ENCODE measurements at places on chromosomes 6 and 20.

- DNase-seq = no peak
Measured at GRCh38 chr6:150517175-150517574, 82.5 kb upstream of the PLEKHG1 start.

GRCh38 chr20:16701296-16701695 lies 28.5 kb upstream of the SNRPB2 start:
- no peak for DNase-seq

DNA sequence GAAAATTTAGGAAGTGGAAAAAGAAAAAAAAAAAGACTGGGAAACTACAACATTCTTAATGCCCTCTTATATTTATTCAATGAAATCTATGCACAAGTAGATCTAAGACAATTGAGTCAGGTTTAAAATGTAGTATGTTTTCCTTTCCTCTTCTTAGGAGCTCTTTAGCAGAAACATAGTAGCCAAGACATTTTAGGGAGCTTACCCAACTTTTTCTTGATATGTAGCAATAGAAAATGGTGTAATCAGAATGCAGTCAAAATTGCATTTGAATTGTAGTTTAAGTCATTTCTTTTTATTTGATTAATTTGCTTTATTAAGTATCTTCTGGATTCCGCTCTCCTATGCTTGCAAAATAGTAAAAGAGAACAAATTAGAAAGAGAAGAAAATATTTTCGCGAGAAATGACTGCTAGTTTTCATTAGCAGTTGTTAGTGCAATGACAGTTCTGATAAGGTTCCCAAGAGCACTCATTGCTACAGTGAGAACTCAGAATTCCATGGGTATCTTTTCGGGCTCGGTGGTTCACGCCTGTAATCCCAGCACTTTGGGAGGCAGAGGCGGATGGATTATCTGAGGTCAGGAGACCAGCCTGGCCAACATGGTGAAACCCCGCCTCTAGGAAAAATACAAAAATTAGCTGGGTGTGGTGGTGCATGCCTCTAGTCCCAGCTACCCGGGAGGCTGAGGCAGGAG lies 52.2 kb downstream of the JARID2 start:
- no peak for DNase-seq

DNA sequence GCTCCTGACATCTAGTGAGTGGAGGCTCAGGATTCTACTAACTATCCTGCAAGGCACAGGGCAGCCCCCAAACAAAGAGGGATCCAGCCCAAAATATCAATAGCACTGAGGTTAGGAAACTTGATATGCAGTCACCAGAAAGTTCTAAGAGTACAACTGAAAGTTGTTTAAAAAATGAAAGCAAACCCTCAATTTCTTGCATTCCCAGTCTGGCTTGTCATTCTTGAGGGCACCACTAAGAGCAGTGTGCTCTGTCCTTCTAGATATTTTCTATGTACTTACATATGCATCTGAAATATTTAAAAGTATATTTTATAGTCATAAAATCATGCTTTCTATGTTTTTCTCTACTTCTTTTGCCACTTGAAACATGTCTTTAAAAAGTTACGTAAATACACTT lies 35.9 kb downstream of the CST8 start:
- no peak for DNase-seq

- no peak for DNase-seq
Measured at GRCh38 chr6:53737746-53738145, 57.1 kb upstream of the LRRC1 start.

- DNase-seq = no peak
Measured at GRCh38 chr6:129599467-129599866, 110.5 kb downstream of the ARHGAP18 start.

- no peak for DNase-seq
Measured at GRCh38 chr6:43922426-43923375, 152.7 kb downstream of the VEGFA start.

DNA sequence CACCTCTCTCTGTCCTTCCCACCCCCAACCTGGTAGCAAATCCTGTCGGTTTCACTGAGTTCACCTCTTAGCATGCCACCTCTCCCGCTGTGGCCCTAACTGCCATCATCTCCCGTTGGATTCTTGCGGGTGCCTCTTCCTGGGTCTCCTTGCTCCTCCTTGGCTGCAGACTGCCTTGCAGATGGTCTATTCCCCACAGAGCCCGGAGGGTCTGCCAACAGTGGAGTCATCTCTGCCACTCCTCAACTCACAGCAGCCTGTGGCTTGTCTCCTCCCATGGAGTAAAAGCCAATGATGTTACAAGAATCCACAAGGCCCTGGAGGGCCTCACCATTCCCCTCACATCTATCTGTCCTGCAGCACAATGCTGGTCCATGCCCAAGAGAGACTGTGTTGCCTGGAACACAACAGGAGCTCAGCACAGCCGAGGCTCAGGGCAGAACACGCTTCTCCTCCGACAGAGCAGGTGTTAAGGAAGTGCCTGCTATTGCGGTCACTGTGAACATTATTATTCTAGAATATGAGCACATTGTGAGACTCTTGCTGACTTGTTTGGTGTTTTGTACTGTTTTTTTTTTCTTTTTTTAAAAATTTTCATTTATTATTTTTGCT lies 241.8 kb upstream of the SULF2 start:
- no peak for DNase-seq

DNA sequence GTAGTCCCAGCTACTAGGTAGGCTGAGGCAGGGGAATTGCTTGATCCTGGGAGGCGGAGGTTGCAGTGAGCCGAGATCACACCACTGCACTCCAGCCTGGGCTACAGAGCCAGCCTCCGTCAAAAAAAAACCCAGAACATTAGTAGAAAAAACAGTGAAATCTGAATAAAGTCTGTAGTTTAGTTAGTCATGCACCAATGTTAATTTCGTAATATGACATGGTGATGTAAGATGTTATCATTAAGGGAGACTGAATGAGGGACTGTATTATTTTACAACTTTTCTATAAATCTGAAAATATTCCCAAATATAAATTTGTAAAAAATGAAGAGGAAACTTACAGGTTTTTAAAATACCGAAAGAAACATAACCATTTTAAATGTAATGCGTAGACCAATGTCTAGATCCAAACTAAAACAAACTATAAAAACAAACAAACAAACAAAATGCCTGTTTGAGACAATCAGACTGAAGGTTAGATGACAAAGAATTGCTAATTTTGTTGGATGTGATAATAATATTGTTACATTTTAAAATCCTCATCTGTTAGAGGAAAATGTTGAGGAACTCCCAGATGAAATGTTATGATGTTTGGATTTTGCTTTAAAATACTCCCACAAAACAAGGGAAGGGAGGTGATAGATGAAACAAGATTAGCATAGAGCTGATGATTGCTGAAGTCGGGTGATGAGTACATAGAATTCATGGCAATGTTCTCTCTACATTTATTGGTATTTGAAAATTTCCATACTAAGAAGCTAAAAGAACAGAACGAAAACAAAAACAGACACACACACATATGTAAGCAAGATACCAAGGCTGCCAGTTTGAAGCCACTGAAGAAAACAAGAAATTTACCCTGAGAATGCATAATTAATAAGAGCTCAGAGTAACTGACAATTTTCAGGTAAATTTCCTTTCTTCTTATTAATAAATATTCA lies 1.8 kb downstream of the GSTA4 start:
- DNase-seq = no peak

DNA sequence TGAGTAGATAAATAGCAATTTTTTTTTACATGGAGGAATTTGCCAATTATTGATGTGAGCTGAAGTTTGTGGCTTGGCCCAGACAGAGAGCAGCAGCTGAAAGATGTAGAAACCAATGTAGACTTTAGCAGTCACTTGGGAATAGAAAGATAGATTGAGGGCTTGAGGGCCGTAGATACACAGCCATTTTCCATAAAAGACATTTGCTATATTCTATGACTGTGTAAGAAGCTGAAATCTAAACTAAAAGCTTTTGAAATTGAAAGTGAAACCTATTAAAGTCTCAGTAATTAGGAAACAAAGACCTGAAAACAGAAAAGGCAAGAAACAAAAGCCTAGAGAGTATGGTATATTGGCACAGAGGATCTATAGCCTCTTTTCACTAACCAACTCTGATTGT lies 332.7 kb downstream of the CENPW start:
- DNase-seq = no peak

DNA sequence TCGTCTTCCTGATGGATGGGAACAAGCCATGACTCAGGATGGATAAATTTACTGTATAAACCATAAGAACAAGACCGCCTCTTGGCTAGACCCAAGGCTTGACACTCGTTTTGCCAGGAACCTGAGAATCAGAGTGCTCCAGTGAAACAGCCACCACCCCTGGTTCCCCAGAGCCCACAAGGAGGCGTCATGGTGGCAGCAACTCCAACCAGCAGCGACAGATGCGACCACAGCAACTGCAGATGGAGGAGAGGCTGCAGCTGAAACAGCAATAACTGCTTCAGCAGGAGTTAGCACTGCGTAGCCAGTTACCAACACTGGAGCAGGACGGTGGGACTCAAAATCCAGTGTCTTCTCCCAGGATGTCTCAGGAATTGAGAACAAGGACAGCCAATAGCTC lies 100.9 kb upstream of the SAMD5 start:
- DNase-seq = no peak

DNA sequence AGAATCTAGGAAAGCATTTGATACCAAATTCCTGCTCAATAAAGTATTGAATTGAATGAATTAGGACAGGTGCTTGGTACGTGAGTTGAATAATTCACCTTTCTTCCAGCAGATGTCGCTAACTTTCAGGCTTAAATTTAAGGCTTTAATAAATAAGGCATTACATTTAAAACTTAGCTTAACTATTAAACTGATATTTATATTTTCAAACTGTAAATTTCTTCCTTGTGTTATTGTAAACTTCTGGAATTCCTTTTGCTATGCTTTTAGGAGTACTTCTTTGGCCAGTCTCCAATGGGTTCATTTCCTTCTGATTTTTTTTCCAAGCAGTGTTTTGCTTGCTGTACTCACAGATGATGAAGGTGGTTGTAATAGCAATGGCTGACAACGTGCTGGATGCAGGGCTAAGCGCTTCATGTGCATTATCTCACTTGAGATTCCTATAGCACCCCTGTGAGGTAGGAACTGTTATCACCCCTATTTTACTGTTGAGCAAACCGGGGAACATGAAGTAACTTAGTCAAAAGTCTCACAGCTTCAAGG lies 71.3 kb upstream of the SLC2A12 start:
- DNase-seq = no peak

- DNase-seq = no peak
Measured at GRCh38 chr20:43987531-43987930, 72.9 kb downstream of the TOX2 start.

- no peak for DNase-seq
Measured at GRCh38 chr6:48881551-48881950, 581.5 kb downstream of the MMUT start.

- no peak for DNase-seq
Measured at GRCh38 chr20:56580226-56580625, 47.2 kb downstream of the FAM209B start.

GRCh38 chr6:102215425-102215824 lies 821.9 kb downstream of the GRIK2 start:
- no peak for DNase-seq

- no peak for DNase-seq
Measured at GRCh38 chr20:1414982-1415381, 22.1 kb upstream of the FKBP1A start.

DNA sequence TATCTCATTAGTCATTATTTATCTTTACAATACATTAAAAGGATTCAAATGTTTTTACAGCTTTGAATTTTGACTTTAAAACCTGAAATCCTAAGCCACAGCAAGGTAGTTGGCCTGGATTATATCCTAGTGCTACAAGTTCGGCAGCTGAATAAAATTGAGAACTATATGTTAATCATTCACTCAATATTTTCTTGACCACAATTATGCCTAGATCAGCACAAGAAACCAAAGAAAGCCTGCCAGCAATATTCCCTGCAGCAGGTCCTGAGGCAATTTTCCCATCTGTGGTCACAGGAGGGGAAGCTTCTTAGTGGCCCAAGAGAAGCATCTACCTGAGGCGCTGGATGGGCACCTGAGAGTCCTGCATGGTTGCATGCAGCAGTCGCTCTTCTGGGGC lies 183.5 kb downstream of the GMDS start:
- DNase-seq = no peak

DNA sequence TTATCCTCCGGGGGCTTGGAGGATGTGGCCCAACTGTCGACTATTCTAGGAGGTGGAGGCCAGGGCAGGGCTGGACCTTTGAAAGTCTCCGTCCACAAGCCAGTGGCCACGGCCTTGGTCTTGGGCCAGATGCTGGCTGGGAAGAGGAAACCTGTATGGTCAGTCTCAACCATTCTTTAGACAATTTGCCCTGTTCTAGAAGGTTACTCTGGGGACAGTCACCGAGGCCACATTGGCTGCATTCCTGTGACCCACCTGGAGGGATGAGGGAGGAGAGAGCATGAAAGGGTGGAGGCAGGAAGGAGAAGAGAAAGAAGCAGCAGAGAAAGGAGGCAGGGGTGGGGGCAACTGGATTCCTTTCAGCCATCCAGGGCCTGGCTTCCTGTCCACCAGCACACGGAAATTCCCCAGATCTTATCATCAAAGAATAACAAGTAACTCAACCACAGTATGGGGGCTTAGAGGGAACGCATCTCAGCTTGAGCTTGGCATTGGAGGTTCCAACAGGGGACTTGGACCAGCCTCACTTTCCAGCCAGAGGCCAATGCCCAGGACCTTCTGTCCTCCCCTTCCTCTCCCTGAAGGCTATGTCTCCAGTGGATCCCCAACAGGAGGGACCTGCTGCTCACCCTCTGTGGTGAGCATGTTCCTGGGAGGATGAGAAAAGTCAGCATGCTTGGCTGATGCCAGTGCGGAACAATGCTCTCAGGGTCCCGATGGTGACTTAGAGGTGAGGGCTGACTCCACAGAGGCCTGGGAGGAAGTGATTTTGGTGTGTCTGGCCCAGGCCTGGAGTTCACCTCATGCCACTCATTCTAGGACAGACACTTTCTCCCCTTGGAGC lies 30.4 kb downstream of the TGM2 start:
- no peak for DNase-seq

DNA sequence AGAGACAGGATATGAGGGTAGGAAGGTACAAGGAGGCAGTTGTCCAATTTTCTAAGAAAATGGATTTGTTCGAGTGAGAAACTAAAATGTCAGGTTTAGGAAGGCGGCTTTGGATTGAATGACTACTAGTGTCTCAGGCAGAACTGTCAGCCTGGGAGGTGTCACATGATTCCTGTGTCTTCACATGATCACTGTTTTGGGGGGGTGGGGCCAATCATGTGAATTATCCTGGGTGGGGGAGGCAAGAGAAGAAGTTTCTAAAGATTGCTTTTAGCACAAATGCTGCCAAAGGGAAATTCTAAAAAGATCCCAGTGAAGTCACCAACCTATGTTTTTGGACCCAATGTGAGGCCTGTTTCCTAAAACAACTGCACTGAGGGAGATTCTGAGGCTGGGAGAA lies 2.3 kb downstream of the SIRPA start:
- no peak for DNase-seq

DNA sequence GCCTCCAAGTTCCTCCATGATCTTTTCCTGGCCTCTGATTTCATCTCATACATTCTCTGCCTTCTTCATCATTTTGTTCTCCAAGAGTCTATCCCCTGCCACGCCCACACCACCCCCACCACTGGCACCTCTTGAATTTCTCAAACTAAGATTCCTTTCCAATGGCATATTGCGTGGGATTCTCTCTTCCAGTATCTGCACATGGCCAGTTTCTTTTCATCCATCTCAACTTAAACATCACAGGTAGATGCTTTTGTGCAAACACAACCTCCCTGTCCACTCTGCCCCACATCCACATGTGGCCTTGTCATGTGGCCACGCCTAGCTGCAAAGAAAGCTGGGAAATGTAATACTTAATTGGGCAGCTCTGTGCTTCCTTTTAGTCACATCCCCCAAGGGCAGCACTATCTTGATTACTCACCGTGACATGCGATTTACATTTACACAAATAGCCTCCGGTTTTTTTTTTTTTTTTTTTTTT lies 33.4 kb upstream of the ZMYND8 start:
- DNase-seq = no peak

All from glutamatergic neuron (in vitro differentiated cells).